ENCODE measurements at places on chromosomes 4 and X. TPM values are rescaled to one million over a fixed set of nuclear protein-coding genes. Genes with fewer than 3 reads are reported as not detected.

- DNase-seq = no peak
Measured at GRCh38 chrX:82335772-82336171, 1133.9 kb downstream of the SH3BGRL start.

DNA sequence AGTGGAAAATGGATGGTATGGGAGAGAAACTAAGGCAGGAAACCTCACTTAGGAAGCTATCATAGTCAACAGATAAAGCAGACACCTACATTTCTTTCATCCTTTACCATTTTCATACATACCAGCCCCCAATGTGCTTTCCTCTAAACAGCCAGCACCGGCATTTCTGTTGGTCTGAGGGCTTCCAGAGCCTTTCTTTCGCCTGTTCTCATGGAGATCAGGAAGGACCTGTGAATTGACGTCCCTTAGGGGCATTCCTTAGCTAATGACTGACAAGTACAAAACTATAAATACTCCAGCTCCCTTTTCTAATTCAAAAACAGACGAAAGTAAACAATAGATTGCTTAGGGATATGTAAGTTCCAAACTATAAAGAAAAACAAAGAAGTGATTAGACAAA is 215.5 kb upstream of the CNKSR2 start:
- DNase-seq = no peak

GRCh38 chr4:16213121-16213520 is 13.2 kb downstream of the TAPT1 start:
- DNase-seq = no peak

Gene PRIMPOL
- 29.9 TPM for polyA plus RNA-seq

Gene LRP2BP
- polyA plus RNA-seq = 2.7 TPM

GRCh38 chrX:41588271-41588670 is 100.5 kb upstream of the GPR34 start:
- no peak for DNase-seq

DNA sequence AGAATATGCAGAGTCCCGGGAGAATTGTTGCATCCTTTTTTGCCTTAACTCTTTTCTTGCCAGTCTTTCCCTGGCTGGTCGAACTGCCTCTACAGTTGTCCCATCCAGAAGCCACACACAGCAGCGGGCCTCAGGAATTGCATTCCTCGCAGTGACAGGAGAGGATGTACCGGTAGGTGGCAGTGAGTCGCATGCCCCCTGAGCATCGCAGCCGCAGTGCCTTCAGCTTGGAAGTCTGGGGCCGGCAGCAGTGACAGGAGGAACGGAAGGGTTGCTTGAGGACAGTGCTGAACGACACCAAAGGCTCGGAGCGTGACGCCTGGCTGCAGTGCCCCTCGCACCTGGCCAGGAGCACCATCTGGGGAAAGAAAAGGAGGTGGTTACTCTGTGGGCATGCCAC is 23.5 kb downstream of the NDP start:
- no peak for DNase-seq

- DNase-seq = no peak
Measured at GRCh38 chr4:1381944-1382541, 24.2 kb downstream of the NKX1-1 start.

Gene MGST2
- 64.8 TPM for polyA plus RNA-seq

- no peak for DNase-seq
Measured at GRCh38 chrX:136493011-136493410, 4.4 kb upstream of the HTATSF1 start.

Gene SHROOM4
- 15.6 TPM for polyA plus RNA-seq

GRCh38 chr4:61511716-61512488 is 311.8 kb downstream of the ADGRL3 start:
- no peak for DNase-seq

GRCh38 chr4:110164856-110165255 is 33.6 kb downstream of the ELOVL6 start:
- DNase-seq = no peak

GRCh38 chr4:183541010-183541751 is 36.3 kb downstream of the ING2 start:
- no peak for DNase-seq

DNA sequence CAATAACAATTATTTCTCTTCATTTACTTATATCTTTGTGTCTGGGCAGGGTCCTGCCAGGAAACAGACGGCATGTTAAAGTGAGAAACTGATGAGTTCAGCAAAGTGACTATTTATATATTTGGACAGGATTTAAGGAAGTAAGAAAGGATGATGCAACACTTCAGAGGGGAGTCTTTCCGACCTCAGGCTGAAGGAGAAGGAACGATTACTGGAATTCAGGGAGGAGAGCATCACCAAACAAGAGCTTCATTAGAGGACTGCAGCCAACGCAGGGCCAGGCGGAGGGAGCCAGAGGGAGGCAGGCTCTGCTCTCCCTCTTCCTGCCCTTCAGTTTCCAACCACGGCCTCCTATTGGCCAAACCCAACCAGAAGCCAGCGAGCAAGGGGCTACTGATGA is 1.5 kb upstream of the TLR7 start:
- DNase-seq = no peak

Gene NSUN7
- polyA plus RNA-seq = 13.0 TPM

Gene RWDD4
- 45.1 TPM for polyA plus RNA-seq

DNA sequence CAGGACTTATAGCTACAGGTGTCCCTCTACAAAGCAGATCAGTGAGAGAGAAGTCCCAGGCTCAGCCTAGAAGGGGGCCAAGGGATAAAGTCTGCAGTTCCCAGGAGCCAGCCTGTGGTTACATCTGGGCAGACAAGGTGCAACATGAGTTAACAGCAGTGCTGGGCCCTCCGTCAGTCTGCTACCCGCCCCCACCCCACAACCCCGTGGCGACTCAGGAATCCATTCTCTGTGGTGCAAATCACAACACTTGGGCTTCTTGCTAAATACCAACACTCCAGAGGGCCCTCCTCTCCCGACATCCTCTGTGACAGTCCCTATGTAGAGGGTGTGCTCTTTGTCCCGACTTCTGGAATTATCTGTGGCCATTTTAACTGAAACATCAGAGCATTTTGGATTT is 13.8 kb downstream of the GPM6B start:
- DNase-seq = no peak

DNA sequence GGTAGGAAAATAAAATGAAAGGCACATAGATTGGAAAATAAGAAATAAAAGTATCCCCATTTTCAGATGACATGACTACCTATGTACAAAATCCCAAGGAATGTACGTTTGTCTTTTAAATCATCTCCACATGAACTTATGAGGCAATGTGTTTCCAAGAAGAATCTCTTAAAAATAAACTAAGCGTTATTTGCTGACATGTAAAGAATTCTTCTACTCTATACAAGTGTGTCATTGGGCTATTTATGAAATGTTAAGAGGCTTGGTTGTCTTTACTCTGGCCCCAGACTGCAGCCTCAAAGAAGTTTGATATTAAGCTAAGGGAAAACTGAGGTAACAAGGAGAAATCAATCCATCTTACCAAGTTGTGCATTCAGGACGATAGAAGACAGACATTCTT is 17.1 kb downstream of the BEX3 start:
- DNase-seq = no peak

Gene DCHS2
- polyA plus RNA-seq = 4.8 TPM

- DNase-seq = no peak
Measured at GRCh38 chr4:94507708-94508107, 56.0 kb downstream of the PDLIM5 start.

GRCh38 chr4:163701916-163702315 is 207.4 kb downstream of the TMA16 start:
- DNase-seq = no peak

GRCh38 chr4:97013711-97014110 is 1129.6 kb downstream of the STPG2 start:
- no peak for DNase-seq

DNA sequence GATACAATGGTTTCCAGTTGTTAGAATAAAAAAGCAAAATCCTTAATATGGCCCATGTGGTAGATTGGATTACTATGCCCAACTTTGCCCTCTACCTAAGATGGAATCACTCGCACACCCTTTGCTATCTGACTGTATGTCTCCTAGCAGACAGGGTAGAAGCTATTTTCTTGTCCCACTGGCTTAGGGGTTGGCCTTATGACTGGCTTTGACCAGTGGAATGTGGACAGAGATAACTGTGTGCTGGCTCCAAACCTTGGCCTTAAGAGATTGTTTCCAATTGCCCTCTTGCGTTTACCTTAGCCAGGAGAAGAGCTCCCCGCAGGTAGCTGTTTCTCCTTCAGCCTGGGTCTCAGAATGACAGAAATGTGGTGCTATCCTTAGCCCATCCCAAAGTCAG is 355.9 kb downstream of the BCOR start:
- no peak for DNase-seq

GRCh38 chr4:15340902-15341732 is 86.7 kb upstream of the C1QTNF7 start:
- DNase-seq = no peak

GRCh38 chr4:123468479-123469031 is 72.0 kb downstream of the SPRY1 start:
- DNase-seq = no peak

Gene TRMT44
- 16.4 TPM for polyA plus RNA-seq

Gene MAP9
- polyA plus RNA-seq = 34.4 TPM

Gene ABLIM2
- 7.6 TPM for polyA plus RNA-seq

DNA sequence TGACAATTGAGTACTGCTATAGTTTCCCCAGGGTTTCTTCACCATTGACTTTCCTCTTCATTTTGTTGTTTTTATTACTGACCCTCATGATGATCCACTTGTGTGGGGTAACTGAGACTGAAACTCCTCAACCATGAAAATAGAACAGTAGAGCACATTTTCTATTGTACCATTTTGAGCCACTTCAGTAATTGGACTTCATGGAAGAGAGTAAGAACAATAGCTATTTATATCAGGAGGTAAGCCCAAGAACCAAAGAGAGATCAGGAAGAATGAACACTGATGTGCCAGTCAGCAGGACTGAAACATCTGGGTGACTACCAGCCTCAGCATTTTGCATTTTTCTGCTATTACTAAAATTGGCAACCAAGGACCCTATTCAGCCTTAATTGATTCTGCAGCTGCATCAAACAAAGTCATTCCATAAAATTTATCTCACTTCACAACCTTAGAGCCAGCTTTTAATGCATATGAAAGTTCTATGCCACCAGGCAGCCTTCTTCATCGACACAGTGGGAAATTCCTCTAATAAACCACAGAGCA is 151.4 kb downstream of the BANK1 start:
- no peak for DNase-seq

DNA sequence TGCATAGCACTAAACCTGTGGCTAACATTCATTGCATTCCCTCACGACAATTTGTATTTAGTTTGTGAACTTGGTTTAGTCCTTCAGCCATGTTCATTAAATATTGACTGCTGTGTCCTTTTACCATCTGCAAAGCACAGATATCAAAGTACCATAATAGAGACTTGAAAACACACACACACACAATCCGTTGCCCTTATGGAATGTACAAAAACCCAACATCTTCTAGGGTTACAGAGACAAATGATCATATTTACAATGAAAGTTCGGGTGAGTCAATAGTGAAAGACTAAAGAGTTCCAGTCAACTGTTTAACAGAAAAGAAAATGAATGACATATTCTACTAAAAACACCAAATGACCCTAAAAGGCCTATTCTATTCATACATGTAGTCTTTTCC is 50.8 kb upstream of the TXK start:
- no peak for DNase-seq

DNA sequence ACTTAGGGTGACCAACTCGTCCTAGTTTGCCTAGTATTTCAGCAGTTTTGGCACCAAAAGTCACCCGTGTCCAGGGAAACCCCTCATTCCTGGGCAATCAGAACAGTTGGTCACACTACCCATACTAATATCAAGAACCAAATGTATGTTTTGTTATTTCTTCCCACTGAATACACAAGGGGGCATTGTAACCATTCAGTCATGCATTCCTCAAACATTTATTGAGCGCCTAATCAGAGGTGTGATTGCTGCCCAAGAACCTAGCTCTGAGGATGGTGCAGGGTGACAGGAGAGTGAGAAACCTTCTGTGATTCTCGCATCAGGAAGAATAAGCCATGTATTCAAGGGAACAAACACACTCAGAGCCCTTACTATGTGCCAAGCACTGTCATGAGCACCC is 69.8 kb upstream of the RAI2 start:
- DNase-seq = no peak

Gene CXCL6
- 0.11 TPM for polyA plus RNA-seq

Gene TAF7L
- 0.64 TPM for polyA plus RNA-seq

Gene ANAPC4
- 40.9 TPM for polyA plus RNA-seq

Gene PHEX
- 0.31 TPM for polyA plus RNA-seq

DNA sequence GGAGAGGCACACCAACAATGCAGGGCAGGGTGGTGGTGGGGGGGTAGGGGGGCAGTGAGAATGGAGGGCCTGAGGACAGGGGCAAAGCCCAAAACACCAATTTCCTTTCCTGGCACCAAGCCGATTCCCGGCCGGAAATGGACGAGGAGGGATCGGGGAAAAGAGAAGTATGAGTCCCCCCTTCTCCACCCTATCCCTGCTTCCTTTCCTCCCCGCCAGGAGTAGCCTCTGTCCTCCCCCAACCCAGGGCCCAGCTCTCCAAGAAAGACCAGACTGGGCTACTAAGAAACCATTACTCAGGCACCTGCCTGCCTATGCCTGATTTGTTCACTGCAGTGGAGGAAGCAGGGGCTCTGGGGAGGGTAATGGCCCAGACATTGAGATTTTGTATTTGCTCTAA is 402 bp downstream of the CCDC120 start:
- DNase-seq = no peak

GRCh38 chrX:39805022-39805421 is 292.7 kb downstream of the BCOR start:
- DNase-seq = no peak

GRCh38 chrX:8237718-8238117 is 66.7 kb upstream of the VCX2 start:
- DNase-seq = no peak
